T-helper 17 cell (primary cell): ENCODE measurements at places on chromosomes 5 and 9.

DNA sequence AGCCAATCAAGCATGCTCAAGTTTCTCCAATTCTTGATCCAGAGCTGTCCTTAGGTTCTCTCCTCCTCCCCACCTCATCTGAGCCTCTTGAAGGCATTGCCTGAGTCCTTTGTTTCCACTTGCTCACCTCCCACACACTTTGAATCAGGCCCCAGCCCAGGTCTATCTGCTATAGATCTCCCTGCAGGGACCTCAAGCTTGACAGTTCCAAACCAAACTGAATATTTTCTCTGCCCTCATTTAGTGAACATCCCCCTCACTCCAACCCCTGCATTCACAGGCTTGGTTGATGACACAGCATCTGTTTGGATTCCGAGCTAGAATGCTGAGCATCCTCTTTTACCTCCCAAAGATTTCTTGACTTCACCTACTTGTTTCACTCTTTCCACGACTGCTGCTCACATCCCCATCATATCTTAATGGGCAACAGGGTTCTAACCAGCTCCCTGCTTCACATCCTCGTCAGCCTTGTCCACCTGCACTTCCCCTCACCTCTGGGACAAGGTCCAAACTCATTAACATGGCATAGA lies 474.5 kb downstream of the ZSWIM6 start:
- no peak for DNase-seq

GRCh38 chr9:547314-547713 lies 294.2 kb upstream of the DMRT1 start:
- DNase-seq = no peak

DNA sequence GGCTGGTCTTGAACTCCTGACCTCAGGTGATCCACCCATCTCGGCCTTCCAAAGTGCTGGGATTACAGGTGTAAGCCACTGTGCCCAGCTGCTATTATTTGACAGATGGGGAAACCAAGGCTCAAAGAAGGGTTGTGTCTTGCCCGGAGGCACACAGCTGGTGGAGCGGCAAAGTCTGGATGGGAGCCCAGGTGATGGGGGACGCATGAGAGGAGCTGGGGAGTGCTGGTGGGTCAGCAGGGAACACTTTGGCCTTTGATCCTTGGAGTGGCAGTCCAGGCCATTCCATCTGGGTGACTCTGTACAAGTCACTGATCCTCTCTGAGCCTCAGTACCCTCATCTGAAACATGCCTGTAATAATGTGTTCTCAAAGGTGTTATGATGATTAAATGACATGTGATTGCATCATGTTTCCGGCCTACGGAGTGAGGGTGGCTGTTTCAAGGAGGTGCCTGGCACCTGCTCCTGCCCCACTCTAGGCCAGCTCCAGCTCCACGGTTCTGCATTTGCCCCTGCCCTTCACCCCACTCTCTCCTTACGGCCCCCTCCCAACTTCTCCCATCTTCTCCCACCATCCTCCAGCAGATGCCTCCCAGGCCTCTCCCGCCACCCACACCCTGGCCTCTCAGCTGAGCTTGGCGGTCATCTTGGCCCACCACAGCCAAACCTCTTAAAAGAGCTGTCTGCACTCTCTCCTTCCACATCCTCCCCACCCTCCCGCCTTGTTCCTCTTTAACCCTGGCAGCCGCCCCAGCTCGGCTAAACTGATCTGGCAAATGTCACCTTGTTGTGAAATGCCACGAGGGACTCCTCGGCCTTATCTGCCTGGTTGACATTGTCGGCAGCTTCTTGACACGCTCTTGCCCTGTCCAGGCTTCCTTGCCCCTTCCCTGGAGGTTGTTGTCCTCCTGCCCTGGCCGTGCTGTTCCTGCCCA lies 5.5 kb upstream of the DBN1 start:
- DNase-seq = no peak

- DNase-seq = no peak
Measured at GRCh38 chr5:134206627-134207160, 19.2 kb downstream of the PPP2CA start.

DNA sequence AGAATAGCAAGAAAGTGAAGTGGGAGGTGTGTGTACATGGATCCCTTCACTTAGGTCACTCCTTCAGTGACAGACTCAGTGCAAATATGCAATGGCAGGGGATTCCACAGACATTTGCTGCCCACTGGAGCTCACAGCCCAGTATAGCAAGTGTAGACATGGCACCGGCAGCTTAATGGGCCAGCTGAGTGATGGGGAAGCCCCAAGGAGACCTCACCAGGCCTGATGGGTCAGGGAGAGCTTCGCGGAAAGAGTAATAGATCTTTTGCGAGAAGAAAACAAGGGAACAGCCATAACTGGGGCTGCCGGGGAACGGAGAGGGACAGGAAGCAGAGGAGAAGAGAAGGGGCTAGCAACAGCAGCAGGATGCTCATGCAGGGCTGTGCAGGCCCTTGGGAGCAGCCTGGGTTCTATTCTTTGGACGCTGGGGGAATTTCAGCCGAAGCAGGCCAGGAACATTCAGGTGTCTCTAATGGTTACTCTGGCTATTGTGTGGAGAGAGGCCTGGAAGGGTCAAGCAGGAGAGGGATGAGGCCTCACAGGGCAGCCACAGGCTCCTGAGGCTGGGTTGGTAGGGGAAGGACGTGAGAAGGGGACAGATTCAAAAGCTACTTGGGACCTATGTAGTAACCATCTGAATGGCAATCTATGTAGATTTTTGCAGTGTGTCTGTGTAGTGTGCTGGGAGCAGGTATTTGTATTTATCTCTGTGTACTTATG lies 27.0 kb downstream of the TCF7 start:
- DNase-seq = no peak

- no peak for DNase-seq
Measured at GRCh38 chr5:116358911-116359418, 215.7 kb downstream of the SEMA6A start.

- DNase-seq = no peak
Measured at GRCh38 chr9:130186839-130187522, 14.8 kb downstream of the NCS1 start.

DNA sequence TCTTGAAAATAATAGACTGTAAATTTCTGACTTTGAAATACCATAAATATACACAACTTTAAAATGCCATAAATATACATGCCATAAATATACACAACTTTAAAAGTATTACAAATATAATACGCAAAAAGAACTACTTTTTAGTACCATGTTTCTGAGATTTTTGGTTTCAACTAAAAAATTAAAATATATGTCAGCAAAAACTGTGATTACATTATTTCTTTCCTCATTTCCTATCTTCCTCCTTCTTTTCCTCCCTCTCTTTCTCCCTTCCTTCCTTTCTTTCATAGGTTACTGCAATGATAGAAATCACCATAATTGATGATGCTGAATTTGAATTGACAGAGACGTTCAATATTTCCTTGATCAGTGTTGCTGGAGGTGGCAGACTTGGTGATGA lies 200.5 kb downstream of the ADGRV1 start:
- no peak for DNase-seq

DNA sequence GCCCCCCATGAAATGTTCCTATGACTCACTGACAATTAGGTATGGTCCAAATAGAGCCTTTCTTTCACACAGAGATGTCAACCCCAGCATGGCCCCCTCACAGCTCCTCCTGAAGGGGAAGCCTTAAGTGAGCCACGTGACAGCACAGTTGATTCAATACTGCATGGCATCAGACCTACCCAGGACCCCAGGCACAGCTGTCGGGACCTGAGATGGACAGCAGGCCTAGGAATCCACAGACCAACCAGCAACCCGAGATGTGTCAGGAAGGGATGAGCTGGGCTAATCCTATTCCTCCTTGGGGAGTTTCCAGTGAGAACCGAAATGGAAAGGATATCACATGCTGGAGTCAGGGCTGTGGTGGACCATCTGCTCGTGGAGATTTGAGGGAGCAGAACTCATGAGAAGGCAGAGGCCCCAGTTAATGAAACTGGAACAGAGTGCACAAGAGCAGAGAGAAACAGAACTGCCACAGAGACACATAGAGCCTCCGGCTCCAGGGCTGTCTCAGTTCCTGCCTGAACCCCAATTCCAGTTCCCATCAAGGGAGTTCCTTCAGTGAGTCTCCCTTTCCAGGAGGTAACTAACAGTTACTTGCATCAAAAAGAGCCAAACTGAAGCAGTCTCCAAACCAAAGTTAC lies 42.1 kb upstream of the SMIM23 start:
- no peak for DNase-seq

GRCh38 chr5:9924614-9925013 lies 294.5 kb upstream of the TAS2R1 start:
- DNase-seq = no peak

- DNase-seq = no peak
Measured at GRCh38 chr5:57036761-57037160, 84.8 kb upstream of the MIER3 start.

DNA sequence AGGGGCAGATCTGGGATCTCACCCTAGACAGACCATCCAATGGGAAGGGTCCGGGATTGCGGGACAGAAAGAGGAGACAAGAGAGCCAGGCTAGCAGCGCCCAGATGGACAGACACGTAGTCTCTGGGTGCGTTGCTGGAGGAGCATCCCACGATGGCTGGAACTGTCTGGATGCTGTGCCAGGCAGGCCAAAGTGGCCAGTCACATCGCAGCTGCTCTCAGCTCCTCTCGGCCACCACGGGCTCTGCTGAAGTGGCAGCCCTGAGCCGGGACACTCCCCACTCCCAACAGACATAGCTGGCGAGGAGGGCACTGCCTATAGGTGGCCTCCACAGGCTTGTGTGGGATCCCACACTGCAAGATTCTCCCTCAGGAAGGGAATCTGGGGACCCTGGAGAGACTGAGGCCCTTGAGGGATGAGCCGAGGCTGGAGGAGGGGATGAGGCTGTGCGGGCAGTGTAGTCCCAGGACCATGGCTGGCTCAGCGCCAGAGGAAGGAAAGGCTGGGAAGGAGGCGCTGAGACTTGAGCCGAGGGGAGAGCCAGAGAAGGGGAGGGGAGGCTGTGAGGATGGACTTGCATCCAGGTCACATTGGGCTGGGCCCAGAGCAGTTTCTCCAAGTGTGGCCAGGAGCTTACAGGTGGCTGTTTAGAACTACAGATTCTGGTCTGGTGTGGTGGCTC lies 10.3 kb upstream of the WDR5 start:
- no peak for DNase-seq

DNA sequence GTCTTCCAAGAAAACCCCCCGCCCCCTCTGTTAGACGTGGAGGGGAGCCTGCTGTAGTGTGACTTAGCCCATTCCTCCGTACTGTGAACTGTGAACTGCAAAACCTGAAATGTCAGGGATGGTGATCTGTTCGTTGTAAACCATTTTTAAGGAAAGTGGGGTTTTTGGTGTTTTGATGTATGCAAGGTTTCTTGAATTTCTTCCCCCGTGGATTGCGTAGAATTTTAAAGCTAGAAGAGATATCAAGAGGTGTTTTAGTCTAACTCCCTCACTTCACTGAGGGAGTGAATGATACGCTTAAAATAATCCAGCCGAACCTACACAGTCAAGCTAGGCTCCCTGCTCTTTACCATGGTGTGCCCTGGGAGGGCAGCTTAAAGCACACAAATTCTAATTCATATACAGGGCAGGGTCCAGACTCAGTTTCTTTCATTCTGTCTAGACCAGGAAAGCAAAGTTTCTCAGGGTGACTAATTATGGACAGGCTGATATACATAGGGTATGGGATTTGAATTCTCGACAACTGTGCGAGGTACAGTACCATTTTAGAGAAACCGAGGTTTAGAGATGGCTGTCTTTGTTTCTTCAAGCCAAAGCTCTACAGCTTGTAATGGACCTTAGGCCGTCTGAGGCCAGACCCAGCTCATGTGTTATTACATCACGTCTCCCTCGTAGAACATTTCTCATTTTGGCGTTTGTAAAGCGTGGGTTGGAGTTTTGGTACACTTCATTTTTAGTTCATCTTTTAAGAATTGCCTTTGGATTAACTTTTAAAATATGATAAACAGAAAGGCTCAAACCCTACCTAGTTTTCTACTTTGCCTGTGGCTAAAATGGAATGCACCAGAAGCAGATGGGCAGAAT lies 2.7 kb downstream of the PTGER4 start:
- no peak for DNase-seq

DNA sequence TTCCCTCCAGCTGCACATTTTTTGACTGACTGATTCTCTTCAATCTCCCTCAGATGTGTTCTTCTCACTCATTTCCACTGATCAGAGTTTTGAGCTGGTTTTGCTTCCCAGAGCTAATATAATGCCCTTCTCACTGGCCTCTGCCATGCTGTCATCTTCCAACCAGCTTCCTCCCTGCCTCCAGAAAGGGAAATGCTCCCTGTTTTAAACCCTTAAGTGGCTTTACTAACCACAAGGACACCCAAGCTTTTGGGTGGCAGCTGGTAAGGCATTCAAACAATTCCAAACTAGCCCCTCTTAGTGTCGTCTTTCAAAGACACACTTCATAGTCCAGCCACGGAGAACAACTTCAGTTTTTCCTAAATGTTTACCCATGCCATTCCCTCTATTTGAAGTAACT lies 172.5 kb downstream of the CRB2 start:
- no peak for DNase-seq

DNA sequence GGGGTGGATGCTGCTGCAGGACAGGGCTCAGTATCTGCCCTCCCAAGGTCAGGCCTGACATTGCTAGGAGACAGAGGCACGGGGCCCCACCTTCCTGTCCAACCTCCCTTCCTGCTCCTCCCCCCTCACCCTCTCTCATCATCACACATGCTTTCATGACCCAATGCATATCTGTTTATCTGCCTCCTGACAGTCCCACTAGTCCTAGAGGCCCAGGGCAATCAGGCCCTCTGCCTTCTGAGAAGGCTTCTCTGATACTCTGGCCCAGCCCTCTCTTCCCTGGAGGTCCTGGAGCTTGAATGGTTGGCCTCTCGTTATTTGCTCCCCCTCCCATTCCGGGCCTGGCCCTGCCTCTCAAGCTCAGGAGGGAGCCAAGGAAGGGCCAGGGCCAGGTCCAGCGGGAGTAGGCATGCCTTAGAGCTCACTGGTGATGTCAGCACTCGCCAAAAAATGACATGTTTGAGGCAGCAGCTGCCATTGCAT lies 90.6 kb upstream of the SAP30L start:
- no peak for DNase-seq

- DNase-seq = no peak
Measured at GRCh38 chr5:124655251-124655917, 91.1 kb downstream of the ZNF608 start.

DNA sequence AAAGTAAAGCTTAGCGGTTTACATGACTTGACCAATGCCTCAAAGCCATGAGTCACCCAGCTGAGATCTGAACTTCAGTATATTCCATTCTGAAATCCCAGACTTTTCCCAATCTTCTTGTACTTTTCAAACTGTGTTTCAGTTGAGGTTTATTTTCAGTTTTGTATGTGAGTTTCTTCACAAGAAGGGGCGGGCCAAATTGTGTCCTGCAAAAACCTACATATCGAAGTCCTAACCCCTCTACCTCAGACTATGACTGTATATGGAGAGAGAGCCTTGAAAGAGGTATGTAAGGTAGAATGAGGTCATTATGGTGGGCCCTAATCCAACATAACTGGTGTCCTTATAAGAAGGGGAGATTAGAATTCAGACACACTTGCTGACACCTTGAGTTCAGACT lies 666 bp upstream of the TLR4 start:
- no peak for DNase-seq

- DNase-seq = no peak
Measured at GRCh38 chr9:22170990-22171670, 162.0 kb upstream of the CDKN2B start.

- DNase-seq = no peak
Measured at GRCh38 chr9:123555646-123556045, 199.6 kb downstream of the CRB2 start.

GRCh38 chr5:54754878-54755277 lies 230.5 kb downstream of the ESM1 start:
- DNase-seq = no peak
